Kidney epithelial cell (primary cell): ENCODE measurements at places on chromosomes 2 and 18.

GRCh38 chr2:162967811-162968210 lies 129.2 kb upstream of the KCNH7 start:
- no peak for DNase-seq

DNA sequence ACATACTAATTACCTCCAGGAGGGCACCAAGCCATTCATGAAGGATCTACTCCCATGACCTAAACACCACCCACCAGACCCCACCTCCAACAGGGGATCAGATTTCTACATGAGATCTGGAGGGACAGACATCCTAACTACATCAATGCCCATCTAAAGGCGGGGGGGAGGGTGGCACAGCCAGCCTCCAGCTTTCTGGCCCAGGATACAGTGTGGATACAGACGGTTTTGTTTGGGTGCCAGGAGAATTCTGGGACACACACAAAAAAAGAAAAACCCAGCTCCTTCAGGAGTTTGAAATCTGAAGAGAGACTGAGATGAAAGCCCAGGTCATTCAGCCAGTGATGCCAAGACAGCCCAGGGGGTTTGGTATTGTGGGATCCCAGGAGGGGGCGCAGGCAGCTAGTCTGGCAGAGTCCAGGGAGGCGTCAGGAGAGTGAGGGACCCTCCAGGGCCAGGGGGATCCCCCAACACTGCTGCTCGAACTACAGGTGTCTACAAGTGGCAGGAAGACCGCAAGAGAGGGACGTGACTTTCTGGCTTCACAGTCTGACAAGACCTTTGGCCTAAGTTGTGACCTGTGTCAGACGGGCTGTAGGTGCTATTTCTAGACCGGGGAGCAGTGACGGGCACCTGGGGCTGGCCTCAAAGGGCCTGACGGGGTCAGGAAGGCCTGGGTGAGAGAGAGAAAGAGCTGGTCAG lies 62.1 kb downstream of the NDUFA10 start:
- no peak for DNase-seq

DNA sequence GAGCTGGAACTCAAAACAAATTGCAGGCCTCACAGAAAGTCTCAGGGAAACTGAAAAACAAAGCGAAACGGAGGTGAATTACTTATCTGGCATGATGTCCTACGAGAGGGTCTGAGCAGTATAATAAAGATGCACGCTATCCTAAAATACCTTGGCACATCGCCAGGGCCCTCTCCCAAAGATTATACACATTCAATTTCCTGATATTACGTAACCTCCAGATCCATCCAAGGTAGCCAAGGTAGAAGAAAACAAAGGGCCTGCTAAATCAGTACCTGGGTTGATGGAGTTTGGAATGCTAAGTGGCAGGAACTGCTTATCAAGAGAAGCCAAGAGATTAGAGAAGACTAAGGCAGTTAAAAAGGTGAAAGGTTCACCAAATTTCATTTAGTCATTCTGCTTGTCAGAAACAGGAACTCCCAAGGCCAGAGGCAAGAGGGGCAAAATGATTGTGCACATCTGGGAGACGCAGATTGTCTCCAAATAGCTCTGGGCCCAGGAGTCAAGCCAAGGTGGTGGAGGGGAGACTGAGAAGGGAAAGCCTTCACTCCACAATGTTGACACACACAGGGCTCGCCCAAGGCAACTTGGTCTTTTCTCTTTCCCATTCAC lies 236.8 kb upstream of the ATP5MC3 start:
- no peak for DNase-seq

DNA sequence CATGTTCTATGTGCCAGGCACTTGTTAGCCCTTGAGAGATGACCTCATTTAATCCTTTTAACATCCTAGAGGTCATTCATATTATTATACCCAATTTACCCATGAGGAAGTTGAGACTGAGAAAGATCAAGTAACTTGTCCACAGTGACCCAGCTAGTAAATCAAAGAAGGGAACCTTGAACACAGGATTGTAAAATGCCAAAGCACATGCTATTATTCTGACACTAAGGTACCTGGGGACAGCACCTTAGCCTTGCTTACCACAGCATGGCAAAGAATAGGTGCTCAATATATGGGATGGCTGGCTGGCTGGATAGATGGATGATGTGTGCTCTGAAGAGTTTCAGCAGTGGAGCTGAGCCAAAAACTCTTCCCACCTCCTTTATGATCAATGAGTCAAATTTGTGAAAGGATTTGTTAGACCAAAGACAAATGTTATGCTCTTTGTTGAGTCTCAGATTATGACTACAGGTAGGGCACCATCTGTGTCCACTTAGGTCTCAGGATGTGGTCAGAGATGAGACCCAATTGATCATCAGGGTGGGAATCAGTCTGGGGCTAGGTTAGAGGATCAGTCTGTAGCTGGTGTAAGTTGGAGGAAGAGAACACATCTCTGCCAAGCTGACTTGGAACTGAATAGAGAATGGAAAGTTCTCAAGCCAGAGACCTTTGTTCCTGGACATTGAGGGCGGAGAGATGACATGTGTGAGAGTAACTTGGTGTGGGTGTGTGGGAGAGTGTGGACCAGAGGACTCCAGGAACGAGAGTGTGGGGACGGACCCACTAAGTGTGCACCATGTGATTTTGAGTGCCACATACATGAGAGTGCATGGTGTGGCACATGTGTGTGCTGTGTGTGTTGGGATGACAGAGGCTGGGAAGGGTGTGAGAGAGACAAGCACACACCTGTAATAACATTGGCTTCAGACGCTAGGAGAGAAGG lies 16.3 kb upstream of the PKDCC start:
- no peak for DNase-seq

DNA sequence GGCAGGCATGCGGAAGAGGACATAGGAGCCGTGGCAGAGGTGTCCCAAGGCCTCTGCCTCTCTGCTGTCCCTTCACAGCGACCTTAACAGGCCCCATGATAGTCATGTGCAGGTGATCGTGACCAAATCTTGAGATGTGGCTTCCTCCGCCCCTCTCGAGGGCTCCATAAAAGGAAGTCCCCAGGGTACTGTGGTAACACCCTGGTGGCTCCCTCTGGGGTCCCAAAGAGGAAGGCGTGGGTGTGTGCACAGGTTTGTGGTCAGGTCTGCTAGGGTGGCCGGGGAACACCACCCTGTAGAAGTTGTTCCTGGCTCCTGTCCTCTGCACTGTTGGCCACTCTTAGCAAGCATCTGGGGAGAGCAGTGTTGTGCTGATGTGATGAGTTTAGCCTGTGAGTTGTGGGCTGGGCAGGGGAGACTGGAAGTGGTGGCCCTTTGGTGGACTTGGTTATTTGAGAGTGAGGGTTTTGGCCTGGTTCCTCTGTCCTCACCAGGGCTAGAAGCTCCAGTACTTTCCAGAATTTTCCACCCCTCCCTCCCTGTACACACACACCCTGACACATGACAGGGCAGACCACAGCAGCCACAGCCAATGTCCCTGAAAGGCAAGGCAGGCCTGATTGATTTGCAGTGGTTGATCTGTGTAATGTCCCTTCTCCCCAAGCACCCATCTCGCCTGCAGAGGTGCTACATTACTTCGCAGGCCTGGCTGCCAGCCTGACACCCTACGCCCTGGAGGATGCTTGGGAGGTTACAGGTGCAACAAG lies 68.9 kb upstream of the BOD1L2 start:
- no peak for DNase-seq

- DNase-seq, result no peak
Observed at GRCh38 chr2:15521641-15522181, 39.4 kb downstream of the NBAS start.

GRCh38 chr2:98786179-98786578 lies 55.2 kb upstream of the MGAT4A start:
- DNase-seq, result no peak

DNA sequence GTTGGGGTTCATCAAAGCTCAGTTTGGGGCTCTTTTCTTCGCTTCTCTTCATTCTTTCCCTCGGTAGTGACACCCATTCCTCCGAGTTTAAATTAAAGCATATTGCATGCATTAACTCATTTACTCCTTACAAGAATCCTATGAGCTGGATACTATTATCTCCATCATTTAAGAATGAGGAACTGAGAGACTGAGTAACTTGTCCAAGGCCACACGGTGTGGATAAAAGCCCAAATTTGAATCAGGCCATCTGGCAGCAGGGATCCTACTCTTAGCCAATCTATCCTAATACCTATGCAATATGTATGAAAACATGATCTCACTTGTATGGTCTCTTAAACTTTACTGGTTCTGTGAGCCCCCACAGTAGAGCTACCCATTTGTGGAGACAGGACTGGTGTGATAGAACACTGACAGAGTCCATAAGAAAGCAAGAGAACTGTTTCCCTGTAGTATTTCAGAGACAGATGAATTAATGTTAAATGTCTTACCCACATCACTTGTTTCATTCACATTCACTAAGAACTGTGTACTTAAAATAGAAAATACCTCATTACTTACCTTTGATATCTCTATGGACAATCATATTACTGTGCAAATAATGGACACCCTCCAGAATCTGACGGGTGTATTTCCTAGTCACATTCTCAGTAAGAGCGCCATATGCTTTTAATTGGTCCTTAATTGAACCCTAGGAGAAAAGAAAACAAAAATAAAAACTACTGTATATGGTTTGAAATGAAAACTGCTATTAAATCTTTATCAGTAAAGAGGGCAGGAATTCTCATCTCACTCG lies 20.4 kb upstream of the ERCC3 start:
- DNase-seq, result no peak

- no peak for DNase-seq
Observed at GRCh38 chr2:182444806-182445205, 18.0 kb upstream of the PDE1A start.

GRCh38 chr2:113886479-113887008 lies 3.3 kb upstream of the ACTR3 start:
- DNase-seq, result peak; percentile 51

DNA sequence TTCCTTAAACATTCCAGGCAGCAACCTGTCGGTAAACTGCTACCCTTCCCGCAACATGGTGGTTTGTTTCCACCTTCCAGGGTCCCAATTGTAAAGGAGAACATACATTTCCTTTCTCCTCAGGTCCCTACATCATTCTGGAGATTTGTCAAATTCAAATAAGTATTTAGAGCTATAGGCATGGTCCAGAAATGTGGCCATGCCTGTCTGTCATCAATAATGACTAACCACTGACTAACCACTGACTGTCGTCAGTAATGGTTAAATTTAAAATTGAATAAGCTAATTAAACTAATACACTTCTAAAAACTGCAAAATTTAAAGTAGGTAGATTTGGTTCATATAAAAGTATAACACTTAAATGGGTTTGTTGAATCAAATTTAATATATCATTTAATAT lies 984.0 kb upstream of the SLC39A10 start:
- DNase-seq, result no peak

DNA sequence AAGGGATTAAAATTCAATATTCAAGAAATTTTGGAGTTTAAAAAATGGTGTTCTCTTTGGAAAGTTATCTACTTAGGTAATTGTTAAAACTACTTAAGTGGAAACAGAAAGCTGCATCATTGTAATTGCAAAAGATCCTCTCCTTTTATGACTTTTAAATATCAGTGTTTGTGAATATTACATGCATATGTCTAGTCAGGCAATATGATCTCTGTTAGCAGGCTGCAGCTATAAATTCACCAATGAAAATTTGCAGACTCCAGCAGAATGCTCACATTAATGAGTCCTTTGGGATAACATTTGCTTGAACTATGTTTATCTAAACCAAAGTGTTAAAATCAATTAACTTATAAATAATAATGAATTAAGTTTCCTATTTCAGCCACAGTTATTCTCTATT lies 59.2 kb upstream of the CSRNP3 start:
- DNase-seq, result no peak

- DNase-seq, result no peak
Observed at GRCh38 chr2:8154936-8155335, 526.9 kb upstream of the ID2 start.

GRCh38 chr2:17763641-17764333 lies 9.8 kb downstream of the GEN1 start:
- no peak for DNase-seq

DNA sequence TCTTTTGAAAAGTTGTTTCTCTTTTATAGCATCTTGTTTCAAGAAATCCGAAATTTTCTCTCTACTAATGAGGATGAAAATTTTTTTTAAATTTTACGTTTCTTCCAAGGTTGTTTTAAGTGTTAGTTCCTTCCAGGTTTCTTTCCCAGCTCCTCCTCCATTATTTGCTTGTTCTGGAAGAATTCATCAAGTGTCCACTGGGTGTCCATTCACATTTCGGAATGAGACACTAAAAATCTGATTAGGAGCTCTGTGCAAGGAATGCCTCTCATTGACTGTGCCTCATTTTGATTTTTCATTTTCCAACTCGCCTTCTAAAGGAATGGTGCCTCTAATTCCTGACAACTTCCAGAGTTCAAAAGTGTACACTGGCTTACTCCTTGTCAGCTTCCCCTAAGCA lies 6.1 kb downstream of the SP100 start:
- no peak for DNase-seq

DNA sequence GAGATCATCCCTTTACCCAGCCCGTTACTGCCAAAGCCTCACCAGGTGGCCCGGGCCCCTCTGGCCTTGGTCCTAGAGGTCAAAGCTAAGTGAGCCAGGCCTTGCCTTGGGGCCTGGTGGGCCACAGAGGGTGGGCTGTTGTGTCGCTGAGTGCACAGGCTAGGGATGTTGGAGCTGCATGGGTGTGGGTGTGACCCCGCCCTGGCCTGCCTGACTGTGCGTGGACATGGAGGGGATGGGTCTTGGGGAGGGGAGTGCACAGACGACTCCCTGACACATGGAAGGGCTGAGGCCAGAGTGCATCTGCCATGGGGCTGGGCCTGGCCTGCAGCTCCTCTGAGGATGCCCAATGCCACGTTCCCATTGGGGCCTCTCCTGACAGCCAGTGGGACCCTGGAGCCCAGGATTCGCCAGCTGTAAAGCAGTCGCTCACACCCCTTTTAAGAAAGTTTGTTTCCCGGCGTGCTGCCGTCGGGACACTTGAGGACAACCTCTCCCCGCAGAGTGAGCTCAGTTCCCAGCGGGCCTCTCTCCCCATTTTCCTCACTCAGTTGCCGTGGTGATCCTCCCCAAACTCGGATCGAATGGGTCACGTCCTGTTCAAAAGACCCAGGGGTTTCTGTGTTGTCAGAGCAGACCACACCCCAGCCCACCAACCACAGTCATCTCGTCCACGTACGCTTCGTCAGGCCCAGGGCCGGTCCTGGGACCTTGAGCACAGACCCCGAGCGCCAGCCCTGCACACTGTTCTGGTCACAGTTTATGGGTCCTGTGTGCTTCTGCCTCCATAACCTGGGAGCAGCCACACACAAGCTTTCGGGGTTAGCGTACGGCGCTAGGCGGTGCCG lies 93.5 kb downstream of the NFATC1 start:
- DNase-seq, result no peak
